OCI-LY7 (cell line): ENCODE measurements at places on chromosomes 16 and 17. TPM values are rescaled to one million over a fixed set of nuclear protein-coding genes. Genes with fewer than 3 reads are reported as not detected.

Gene RHBDL3
- 0.15 TPM in 1 of 2 replicates, not detected in the other for total RNA-seq

Gene ASIC2
- total RNA-seq: not detected in 2 replicates

Gene C17orf113
- 0.25 TPM in 1 of 2 replicates, not detected in the other for total RNA-seq

Gene TBC1D3G
- total RNA-seq: not detected in 2 replicates

Gene HES7
- total RNA-seq: 4.6 and 5.8 TPM in 2 replicates

Gene CD300C
- total RNA-seq: not detected in 2 replicates

Gene KATNB1
- 43.0 and 43.5 TPM in 2 replicates for total RNA-seq

Gene C16orf54
- 0.32 and 0.55 TPM in 2 replicates for total RNA-seq

Gene SLC12A3
- 0.63 and 0.88 TPM in 2 replicates for total RNA-seq

Gene SLC6A2
- total RNA-seq: not detected in 2 replicates

Gene TEKT5
- 0.74 and 1.00 TPM in 2 replicates for total RNA-seq
